ENCODE measurements at places on chromosomes 4 and X. TPM values are rescaled to one million over a fixed set of nuclear protein-coding genes. Genes with fewer than 3 reads are reported as not detected.

DNA sequence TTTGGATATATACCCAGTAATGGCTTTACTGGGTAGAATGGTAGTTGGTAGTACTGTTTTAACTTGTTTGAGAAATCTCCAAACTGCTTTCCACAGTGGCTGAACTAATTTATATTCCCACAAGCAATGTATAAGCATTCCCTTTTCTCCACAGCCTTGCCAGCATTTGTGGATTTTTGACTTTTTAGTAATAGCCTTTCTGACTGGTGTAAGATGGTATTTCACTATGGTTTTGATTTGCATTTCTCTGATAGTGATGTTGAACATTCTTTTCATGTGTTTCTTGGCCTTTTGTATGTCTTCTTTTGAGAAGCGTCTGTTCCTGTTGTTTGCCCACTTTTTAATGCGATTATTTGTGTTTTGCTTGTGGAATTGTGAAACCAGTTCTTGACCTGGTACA is 290.5 kb downstream of the BMPR1B start:
- DNase-seq = no peak

DNA sequence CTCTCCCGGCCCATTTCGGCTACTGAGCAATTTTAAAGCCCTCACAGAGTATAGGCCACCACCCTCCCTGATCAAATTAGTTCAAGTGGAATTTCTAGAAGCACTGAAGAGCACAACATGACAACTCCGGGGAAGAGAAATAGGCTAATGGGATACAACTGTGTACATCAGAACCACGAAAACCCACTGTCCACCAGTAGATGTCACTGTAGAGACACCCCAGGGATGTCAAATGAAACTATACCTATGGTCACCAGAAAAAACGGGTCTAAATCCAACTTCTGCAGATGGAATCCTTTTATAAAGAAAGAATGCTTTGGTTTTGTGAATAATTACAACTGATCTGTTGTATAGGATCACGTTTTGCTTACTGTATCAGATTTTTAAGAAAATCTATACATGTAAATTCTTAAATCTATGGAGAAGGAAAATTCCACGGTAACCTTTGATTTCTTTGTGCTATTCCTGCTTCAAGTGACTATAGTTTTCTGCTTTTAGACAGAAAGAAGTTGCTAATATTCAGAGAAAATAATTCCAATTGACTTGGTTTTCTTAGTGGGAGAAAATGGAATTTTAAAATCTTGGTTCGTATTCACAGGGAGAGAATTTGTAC is 29.5 kb upstream of the MAP3K15 start:
- peak; percentile 34 for DNase-seq

GRCh38 chr4:152146244-152146643 is 385.4 kb upstream of the GATB start:
- no peak for DNase-seq

GRCh38 chrX:150842198-150842685 is 56.2 kb downstream of the CD99L2 start:
- no peak for DNase-seq

Gene HPGDS
- total RNA-seq = not detected

Gene CC2D2A
- 10.4 TPM for total RNA-seq

Gene CXXC4
- 0.57 TPM for total RNA-seq

Gene CNKSR2
- total RNA-seq = 7.5 TPM

Data from Daoy (cell line).